ENCODE measurements at places on chromosomes 3 and 15.

- no peak for DNase-seq
Measured at GRCh38 chr3:150736903-150737832, 25.8 kb downstream of the SIAH2 start.

DNA sequence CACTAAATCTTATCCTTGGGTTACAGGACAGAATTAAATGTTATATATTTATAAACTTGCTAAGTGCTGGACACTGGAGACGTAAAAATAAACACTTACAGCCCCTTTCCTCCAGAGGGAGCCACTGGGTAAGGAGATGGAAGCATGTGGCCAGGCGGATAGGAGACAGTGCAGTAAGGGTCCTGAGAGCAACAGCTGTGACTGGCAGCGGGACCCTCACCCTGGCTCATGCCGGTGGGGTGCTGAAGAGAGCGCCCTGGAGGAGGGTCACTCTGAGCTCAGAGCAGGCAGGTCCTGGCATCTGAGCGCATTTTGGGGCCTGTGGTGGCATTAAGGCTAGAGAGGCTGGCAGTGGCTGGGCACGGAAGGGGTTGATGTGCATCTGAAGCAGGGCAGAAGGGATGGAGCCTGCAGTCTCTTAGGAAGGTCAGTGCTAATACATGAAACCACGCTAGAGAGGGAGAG, 16.0 kb downstream of the SEC61A1 start:
- no peak for DNase-seq

GRCh38 chr3:94500146-94500545, 437.3 kb downstream of the NSUN3 start:
- DNase-seq: no peak

GRCh38 chr15:32747921-32748342, 30.1 kb downstream of the GREM1 start:
- DNase-seq: no peak

DNA sequence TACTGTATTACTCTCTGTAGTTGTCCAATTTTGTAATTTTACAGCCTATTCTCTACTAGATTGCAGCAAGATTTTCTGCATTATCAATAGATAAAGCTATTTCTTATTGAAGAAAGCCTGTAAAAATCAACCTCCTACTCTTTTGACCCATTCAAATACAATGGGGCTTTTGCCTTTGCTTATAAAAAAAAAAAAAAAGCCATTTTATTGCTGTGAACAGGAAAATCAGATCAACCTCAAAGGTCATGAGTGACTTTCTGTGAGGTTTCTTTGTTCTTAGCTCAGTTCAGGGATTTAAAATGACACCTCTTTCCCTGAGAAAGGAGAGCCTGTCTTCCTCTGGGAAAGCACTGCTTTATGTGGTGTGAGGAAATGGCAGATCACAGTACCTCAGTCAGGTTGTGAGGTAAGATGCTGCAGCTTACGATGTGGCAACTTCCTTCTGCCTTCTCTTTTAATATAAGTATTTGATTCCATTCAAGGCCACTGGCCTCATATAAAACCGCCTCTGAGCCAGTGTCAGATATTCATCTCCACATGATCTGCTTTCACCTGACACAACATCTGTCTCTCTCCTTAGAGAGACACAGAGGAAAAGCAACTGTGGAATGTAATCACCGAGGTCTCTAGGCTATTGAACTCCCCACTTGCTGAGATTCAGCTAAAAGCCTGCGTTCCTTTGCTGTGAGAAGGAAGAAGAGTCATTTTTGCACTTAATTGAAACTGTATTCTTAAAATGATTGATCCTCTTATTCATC, 161.5 kb upstream of the MB21D2 start:
- no peak for DNase-seq

DNA sequence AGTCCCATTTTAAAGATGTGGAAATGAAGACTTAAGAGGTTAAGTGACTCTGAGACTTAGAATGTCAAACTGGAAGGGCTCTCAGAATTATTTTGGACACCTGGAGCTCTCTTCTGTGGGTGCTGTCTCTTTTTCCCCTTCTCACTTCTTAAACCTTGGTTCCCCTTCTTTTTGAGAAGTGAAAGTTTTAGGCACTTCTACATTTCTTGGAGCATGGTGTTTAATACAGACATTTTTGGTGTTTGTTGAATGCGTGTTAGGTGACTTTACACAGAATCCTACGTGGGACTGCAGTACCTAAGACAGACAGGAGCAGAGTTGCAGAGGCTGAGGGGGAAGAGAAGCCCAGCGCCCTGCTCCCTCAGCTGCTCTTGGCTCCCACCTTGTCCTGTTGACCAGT, 133.3 kb downstream of the MDFIC2 start:
- DNase-seq: no peak

DNA sequence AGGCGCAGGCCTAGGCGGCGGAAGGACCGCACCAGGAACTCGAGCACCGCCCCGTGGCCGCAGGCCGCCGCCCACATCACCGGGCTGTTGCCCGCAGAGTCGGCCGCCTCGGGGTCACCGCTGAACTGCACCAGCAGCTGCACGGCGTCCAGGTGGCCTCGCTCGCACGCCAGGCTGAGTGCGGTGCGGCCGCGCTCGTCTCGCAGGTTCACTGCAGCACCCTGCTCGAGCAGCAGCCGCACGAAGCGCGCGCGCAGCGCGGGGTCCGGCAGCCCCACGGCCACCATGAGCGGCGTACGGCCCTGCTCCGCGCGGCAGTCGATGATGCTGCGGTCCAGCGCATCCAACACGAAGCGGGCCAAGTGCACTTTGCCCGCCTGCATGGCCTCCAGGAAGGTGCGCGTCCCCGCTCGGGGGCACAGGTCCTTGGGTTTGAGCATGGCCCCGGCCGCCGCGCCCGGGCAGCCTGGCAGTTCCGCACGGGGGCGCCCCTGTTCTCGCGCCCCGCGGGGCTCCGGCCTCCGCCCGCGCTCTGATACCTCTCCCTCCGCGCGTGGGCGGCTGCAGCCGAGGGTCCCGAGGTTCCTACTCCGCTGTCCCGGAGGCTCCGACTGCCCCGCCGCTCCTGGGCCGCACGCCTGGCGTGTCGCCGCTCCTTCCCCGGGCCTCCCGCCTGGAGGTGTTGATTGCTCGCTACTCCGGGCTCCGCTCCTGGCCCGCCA, 556 bp downstream of the ANKRD63 start:
- DNase-seq: peak; percentile 48

DNA sequence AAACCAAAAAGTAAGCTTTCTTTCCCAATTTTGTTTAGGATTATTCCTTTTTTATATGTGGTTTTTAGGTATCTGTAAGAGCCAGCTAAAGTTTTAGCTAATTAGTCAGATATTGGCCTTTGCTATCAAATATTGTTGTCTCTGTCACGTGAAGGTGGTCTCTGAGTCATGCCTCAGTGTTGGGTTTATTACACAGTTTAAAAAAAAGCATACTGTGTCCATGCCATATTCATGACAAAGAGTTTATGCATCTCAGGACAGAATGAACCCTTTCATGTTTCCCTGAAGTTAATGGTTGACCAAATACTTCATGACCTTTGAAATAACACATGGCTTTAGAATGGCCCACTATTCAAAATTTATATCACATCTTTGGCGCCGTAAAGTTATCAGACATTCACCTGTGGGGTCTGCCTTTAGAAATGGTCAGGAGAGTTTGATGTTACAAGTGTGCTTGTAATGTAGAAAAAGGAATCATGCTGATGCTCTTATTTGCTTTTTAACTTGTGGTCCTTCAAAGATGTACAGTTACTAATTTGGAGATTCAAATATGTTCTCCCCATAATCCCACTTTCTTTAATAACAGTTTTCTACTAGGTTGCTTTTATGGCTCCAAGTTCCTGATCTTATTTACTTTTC, 101.5 kb downstream of the MYRIP start:
- DNase-seq: no peak

DNA sequence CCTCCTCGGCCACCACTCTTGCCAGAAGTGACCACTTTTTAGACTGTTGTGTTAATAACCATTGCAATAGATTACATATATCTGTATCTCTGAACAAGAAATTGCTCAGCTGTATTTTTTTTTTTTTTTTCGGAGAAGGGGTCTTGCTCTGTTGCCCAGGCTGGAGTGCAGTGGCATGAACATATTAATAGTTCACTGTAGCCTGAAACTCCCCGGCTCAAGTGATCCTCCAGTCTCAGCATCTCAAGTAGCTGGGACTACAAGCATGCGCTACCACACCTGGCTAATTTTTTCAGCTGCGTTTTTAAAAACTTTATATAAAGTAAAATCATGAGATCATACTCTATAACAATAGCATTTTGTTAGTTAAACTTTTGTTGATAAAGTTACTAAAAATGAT, 609.0 kb downstream of the ZNF385D start:
- no peak for DNase-seq

GRCh38 chr3:31896026-31896425, 85.0 kb downstream of the OSBPL10 start:
- DNase-seq: no peak

All from KG1 (cell line).